AML-193 (cell line): ENCODE measurements at places on chromosomes 2 and 18.

DNA sequence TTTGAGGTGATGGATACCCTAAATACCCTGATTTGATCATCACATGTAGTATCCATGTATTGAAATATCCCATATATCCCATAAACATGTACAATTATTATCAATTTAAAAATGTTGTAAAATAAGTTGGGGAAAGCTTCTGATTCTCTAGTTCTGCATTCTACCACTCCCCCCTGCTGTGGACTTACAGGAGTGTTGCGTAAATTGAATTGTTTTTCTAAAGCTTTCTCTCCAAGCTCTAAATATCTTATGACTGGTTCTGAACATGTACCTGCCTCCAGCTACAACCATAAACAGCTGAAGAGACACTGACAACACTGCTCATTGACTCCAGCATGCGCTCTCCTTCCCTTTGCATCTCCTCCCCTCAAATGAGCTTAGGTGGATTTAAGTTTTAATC, 145.2 kb downstream of the MGAT5 start:
- peak; percentile 48 for DNase-seq

DNA sequence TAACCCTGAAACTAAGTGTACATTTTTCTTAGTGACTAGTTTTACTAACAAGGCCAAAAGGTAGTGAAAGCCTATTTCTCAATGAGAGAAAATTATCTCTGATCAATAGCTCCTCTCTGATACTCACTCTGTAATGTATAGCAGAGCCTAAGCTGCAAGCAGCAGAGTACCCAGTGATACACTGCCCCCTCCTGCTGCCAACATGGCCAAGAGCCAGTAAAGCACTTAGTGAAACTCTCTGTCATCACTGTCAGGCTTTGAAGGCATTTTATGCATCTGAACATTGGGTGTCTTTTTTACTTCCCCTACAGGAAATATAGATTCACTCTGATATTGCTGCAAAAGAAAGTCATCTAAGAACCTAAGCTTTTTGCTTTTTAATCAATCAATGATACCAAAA, 784.1 kb upstream of the CDH7 start:
- DNase-seq: no peak

DNA sequence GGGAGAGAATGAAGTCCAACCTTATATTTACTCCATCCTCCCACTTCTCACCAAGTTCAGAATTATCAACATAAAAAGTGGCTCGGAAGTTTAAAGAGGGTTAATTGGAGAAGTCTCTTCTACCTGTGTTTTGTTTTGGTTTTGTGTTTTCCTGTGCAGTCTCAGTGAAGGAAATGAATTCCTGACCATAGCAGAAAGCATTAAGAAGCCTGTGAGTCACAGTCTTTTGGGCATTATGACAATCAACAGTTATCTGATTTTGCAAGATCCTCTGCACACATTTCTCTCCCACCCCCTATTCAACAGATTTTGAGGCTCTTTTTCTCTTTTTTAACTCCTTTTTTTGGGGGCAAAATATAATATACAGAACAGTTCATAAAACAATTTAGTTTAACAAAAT, 8.6 kb upstream of the RPL37A start:
- DNase-seq: peak; percentile 56

DNA sequence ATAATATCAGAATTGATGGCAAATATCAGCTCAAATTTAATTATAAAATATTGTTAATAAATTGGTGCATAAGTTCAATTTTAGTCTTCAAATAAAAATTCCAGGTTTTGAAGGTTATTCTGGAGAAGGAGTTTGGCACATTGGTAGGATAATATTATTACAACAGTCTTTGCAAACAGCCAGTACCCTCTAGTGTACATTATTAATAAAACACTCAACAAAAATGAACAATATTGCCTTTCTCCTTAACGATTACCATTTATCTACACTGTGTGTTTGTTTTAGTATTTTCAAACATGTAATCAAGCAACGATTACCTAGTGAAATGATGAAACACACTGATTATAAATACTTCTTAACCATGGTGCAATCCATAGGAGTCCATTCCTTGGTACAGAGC, 334.0 kb upstream of the FSIP2 start:
- no peak for DNase-seq

DNA sequence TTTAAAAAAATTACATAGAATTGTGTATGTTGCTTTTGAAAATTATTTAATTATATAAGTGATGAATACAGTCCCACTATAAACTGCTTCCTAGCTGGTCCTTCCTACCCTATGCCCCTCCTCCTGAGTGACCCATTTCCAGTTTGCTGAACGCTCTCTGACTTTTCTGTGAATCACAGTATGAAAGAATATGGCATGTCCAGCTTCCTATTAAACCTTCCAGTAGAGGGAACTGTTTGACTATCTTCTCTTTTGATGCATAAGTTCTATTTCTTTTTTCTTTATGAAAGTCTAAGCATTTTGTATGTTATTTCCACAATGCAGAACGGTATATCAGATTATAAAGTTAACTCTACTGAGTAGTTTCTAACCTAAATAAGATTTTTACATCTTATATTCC, 41.3 kb downstream of the PSMG2 start:
- DNase-seq: peak; percentile 70

DNA sequence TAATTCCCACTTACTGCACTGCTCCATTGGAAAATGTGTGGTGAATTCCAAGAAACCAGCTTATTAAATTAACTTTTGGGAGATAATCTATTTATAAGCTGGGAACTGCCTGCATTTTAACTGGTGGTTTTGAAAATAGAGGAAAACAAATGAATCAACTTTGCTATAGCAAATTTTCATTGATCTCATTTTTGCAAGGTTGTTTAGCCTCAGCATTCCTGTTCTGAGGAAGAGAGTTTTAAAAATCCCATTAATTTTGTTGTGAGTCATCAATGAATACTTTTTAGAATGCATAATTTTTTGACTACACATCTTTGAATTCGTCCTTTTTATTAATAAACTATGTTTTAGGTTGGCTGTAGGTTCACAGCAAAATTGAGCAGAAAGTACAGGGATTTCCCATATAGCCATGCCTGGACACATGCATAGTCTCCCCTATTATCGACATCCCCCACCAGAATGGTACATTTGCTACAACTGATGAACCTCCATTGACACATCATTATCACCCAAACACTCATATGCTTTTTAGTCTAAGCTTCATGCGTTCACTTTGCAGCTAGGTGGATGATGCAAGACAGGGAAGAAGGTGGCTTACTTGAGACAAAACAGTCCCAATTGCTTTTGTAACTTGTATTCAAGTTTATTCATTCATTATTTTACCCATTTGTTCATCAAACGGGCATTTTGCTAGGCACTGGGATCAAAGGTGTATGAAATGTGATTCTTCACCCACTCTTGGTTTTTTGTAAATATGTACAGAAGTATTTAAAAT, 106.9 kb downstream of the ZNF521 start:
- DNase-seq: no peak

- DNase-seq: no peak
Measured at GRCh38 chr2:44559108-44559507, 197.4 kb downstream of the CAMKMT start.

DNA sequence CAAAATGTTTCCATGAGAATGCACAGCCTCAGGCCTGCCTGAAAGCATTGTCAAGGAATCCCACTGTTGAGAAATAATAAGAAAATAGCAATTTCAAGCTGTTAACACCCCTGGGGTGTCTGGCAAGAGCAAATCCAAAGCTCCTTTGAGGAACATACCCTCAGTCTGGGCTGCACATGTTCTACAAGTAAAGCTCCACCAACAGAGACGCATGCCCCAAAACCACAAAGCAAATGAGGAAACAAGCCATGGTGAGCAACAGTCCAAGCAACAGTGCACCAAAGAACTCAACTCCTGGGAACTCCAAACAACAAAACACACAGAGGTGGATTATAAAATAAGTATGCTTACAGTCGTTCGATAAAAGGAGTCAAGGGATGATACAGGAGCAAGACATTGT, 40.3 kb downstream of the CYP27C1 start:
- peak; percentile 11 for DNase-seq

DNA sequence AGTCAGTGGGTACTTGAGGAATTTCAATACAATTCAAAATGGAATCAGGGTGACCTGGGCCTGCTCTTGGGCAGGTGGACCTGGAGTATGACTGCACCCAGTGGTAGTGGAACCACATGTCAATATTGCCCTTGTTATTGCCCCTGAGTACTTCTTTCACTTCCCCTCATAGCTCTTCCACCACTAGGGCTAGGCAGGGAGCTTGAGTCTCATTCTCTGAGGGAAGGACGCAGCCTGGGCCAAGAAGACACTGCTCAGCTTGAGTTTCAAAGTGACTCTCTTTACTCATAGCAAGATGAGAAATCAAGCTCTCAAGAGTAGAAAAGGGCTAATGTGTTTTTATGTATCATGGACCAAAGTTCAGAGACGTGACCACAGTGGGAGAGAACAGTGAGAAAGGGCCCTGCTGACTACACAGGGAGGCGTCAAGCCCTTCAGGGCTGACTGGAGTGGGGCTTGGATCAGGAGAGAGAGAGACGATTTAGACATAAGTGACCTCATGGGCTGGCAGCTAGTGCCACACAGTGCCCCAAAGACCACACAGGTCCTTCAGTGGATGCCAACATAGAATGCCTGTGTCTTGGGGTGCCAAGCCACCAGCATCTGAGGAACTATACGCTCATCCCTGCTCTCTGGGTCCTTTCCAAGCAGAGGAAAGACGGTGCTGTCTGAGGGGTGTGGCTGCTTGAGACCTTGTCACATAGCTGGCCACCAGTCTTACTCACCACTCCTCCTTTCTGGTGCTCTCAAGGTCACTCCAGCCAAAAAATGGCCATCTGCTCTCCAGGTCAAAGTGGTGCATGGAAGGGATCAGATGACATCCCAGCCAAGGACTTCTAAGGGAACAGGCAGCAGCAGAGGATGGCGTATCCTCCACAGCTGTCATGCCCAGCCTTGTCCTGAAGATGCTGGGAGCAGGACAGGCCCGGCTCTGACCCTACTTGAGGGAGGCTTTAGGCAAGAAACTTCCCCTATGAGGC, 13.0 kb downstream of the PTMA start:
- DNase-seq: no peak

DNA sequence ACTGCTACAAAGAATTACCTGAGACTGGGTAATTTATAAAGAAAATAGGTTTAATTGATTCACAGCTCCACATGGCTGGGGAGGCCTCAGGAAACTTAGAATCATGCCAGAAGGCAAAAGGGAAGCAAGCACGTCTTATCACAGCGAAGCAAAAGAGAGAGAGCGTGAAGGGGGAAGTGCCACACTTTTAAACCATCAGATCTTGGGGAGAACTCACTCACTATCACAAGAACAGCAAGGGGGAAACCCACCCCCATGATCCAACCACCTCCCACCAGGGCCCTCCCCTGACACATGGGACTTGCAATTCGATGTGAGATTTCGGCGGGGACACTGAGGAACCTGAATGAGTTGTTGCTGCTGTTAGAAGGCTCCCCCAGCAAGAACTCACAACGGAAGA, 220.2 kb upstream of the PIEZO2 start:
- DNase-seq: no peak

GRCh38 chr2:134462275-134462674, 208.4 kb downstream of the MGAT5 start:
- no peak for DNase-seq

DNA sequence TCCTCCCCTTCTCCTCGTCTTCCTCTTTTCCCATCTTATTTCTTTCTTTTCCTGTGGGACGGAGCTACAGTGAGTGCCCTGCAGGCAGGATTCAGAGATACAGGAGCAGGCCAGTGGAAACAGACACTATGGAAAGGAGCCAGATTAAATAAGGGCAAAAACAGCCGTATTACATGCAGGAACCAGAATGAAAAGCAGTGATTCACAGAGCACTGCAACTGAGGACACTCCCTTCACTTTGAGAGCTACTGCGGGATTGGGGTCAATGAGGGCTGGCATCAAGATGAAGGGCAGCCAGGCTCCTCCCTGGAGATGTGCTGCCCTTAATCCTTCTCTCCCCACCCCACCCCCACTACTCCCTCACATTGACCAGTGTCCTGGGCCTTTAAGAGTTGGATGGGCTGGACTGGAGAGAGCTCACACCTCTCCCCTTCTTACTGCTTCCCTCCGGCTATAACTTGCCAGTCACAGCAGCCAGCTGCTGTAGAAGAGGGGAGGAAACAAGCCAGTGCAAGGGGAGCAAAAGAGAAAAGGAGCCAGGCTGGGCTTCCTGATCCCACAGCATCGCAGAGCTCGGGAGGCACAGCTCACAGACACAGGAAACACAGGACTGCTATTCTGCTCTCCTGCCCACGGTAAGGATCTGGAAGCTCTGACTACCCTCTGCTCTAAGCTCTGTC, at the start of gene PLCD4:
PLCD4 (plus strand) TSS at position 464 of the 680 bp plus-strand sequence. CDS start 7,841 bp downstream, outside the sequence.
- no peak for DNase-seq

- no peak for DNase-seq
Measured at GRCh38 chr2:60479226-60480088, 74.0 kb downstream of the BCL11A start.

- DNase-seq: no peak
Measured at GRCh38 chr2:41031282-41031681, 579.4 kb upstream of the SLC8A1 start.

DNA sequence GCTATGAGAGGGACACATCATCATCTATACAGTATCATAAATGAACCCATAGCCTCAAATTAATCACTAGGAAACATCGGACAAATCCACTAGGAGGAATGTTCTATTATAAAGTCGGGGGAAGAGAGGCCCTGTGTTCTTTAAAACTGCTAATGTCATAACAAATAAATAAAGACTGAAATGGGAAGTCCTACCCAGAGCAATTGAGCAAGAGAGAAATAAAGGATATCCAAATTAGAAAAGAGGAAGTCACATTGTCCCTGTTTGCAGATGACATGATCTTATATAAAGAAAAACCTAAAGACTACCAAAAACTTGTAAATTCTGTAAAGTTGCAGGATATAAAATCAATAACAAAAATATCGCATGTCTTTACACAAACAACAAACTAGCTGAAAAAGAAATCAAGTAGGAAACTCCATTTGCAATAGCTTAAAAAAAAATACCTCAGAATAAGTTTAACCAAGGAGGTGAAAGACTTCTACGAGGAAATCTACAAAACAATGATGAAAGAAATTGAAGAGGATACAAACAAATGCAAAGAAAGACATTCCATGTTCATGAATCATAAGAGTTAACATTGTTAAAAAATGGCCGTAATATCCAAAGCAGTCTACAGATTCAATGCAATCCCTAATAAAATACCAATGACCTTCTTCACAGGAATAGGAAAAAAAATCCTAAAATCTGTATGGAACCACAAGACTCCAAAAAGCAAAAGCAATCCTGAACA, 30.6 kb downstream of the RTN4 start:
- peak; percentile 89 for DNase-seq

GRCh38 chr2:19687017-19687659, 214.6 kb downstream of the TTC32 start:
- DNase-seq: no peak

GRCh38 chr2:225010804-225011203, 31.5 kb downstream of the DOCK10 start:
- no peak for DNase-seq
